Lung (tissue), 17 donors: ENCODE measurements at places on chromosomes 4 and X. TPM values are rescaled to one million over a fixed set of nuclear protein-coding genes. Genes with fewer than 3 reads are reported as not detected.

- H3K27me3 ChIP-seq = no peaks in the 10 kb centered on the region
- peaks cover 4% of the 10 kb centered on the region for H3K4me1 ChIP-seq
- H3K27ac ChIP-seq = no peak overlapping the region
- no peak for DNase-seq
Observed at GRCh38 chr4:7646384-7647061, 211.8 kb upstream of the PSAPL1 start.

Gene SERTM2
- total RNA-seq = not detected

Gene RGS12
- total RNA-seq = 76.6 TPM

Gene SLC9B1
- 4.6 TPM for total RNA-seq

Gene NDST4
- total RNA-seq = 0.65 TPM

DNA sequence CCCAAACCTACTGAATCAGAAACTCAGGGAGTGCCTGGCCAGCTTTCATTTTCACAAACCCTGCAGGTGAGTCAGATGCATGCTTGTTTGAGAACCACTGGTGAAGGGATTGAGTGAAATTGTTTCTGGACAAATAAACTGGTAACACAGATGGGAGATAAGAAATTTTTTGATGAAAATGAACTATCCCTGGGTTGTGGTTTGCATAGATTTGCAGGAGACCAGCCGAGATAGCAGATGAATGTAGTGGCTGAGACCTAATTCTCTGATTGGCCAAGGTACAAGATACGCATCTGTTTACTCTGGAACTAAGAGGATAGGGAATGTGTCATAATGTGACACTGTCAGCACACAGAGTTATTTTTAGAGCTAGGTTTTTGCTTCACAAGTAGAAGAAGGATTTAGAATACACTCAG lies 117.8 kb upstream of the NOCT start:
- H3K4me1 ChIP-seq = no peaks in the 10 kb centered on the region
- no peaks in the 10 kb centered on the region for H3K36me3 ChIP-seq
- H3K4me3 ChIP-seq = no peak overlapping the region
- no peak overlapping the region for H3K27ac ChIP-seq

Gene SPINK2
- total RNA-seq = 0.91 TPM

DNA sequence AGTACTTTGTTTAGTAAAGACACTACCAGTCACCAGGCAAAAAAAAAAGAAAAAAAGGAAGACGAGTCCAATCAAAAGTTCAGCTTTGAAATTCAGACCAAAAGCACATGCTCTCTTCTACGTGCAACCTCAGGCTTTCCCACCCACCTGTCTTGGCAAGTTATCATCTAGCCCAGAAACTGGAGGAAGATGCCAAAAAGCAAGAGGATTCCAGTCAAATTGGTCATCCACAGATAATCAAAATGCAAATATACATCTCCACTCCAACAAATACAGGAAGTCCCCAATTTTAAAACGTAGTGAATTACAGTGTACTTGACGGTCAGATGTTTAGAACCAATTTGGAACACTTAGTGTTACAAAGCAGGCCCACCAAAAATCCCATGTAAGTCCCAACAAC lies 96.5 kb downstream of the PALLD start:
- no peak overlapping the region for H3K27ac ChIP-seq
- H3K4me1 ChIP-seq = no peaks in the 10 kb centered on the region
- no peak for DNase-seq

GRCh38 chr4:120777459-120777858 lies 145.1 kb downstream of the PRDM5 start:
- no peaks in the 10 kb centered on the region for H3K27me3 ChIP-seq
- no peaks in the 10 kb centered on the region for H3K36me3 ChIP-seq
- no peaks in the 10 kb centered on the region for H3K4me1 ChIP-seq
- H3K4me3 ChIP-seq = no peak overlapping the region
- DNase-seq = peak; percentile 80
- H3K27ac ChIP-seq = no peak overlapping the region

Gene FRMPD3
- total RNA-seq = 3.2 TPM

GRCh38 chr4:92241094-92241493 lies 62.7 kb upstream of the GRID2 start:
- H3K36me3 ChIP-seq = no peaks in the 10 kb centered on the region
- no peak overlapping the region for H3K4me3 ChIP-seq
- no peaks in the 10 kb centered on the region for H3K4me1 ChIP-seq
- H3K27me3 ChIP-seq = no peaks in the 10 kb centered on the region
- DNase-seq = no peak

- no peak for DNase-seq
- H3K27ac ChIP-seq = no peak overlapping the region
- H3K36me3 ChIP-seq = no peaks in the 10 kb centered on the region
- H3K4me3 ChIP-seq = no peak overlapping the region
Observed at GRCh38 chrX:151889421-151889820, 23.3 kb upstream of the MAGEA4 start.

DNA sequence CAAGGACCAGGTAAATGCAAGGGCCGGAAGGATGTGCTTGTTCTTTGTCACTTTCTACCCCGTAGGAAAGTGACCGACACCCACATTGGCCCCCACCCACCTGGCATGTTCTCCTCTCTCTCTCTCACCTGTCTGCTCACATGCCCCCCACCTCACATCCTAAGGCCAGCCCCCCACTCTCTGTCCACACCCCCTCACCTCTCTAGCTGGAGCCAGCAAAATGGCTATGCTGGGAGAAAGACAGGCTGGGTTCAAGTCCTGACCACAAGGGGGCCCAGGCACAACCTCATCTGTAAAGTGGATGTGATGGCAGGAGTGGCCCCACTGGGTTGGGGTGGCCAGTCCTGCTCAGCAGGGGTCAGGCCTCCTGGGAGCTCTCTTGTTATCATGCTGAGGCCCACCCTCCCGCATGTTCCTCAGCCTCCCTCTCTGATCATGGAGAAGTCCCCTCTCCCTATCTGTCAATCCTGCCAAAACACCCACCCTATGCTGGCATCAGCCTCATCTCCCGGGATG lies 1.7 kb upstream of the PPP2R2C start:
- H3K4me3 ChIP-seq = no peak overlapping the region
- H3K27ac ChIP-seq = no peak overlapping the region
- DNase-seq = no peak
- H3K27me3 ChIP-seq = peaks cover 41% of the 10 kb centered on the region
- peaks cover 4% of the 10 kb centered on the region for H3K4me1 ChIP-seq

- no peaks in the 10 kb centered on the region for H3K4me1 ChIP-seq
- H3K27ac ChIP-seq = no peak overlapping the region
- H3K36me3 ChIP-seq = no peaks in the 10 kb centered on the region
- no peak for DNase-seq
- no peaks in the 10 kb centered on the region for H3K27me3 ChIP-seq
Observed at GRCh38 chrX:6149060-6149872, 79.4 kb downstream of the NLGN4X start.

DNA sequence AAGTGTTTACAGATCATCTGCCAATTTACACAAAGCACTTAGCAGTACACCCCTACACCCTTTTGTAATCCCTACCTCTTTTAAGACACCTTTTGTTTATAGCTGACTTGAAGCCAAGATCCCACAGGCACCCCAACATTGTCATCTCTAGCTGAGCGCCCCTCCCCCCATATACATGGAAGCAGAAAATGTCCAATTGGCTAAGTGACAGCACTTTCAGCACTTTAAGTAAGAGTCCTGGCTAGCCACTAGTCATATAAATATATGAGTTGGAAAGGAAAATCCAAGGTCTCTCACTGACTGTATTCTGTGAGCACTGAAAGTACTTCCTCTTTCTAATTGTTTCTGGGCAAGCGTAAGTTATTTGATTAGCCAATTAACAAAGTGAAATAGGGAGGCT lies 108.2 kb downstream of the NSUN7 start:
- H3K4me1 ChIP-seq = peaks cover 15% of the 10 kb centered on the region
- H3K36me3 ChIP-seq = no peaks in the 10 kb centered on the region
- no peak overlapping the region for H3K4me3 ChIP-seq
- DNase-seq = peak; percentile 19
- H3K27ac ChIP-seq = no peak overlapping the region
- no peaks in the 10 kb centered on the region for H3K27me3 ChIP-seq

DNA sequence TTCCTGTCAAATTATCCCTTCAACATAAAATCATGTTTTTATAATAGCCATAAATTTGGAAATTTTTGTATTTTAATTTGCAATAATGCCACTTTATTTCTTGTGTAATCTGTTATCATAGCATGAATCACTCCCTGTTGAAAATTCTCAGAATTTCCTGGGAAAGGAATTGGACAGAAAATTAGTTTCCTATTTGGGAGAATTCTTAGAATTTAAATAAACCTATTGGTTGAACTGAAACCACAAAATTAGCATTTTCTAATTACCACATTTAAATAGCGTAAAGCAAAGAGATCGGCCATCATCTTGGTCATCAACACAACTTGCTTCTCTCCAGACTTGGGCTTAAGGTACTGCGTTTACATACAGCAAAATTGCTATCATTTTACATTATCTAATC lies at the start of gene CSN1S1:
Gene CSN1S1, plus strand, starts transcription at position 301 of the 400 bp plus-strand sequence. CDS start 1,488 bp downstream, outside the sequence.
- H3K4me3 ChIP-seq = no peak within 1 kb of the TSS
- no peaks in the 10 kb centered on the region for H3K4me1 ChIP-seq
- no peak within 1 kb of the TSS for H3K27ac ChIP-seq

GRCh38 chrX:45621376-45622041 lies 420.8 kb upstream of the DIPK2B start:
- no peaks in the 10 kb centered on the region for H3K4me1 ChIP-seq
- no peak for DNase-seq
- no peak overlapping the region for H3K27ac ChIP-seq
